ENCODE measurements at places on chromosomes 1 and 21. TPM values are rescaled to one million over a fixed set of nuclear protein-coding genes. Genes with fewer than 3 reads are reported as not detected.

The SMIM1 gene
- 28.5 TPM for polyA plus RNA-seq

The RGL1 gene
- polyA plus RNA-seq: 45.6 TPM

The KRTAP13-2 gene
- polyA plus RNA-seq: not detected

The RGS5 gene
- polyA plus RNA-seq: 8.1 TPM

The SUCO gene
- 65.4 TPM for polyA plus RNA-seq

The ELAVL4 gene
- 4.4 TPM for polyA plus RNA-seq

The LCA5L gene
- 3.5 TPM for polyA plus RNA-seq

The VCAM1 gene
- polyA plus RNA-seq: 31.4 TPM

The GUCA2B gene
- polyA plus RNA-seq: not detected

The ANXA9 gene
- 17.9 TPM for polyA plus RNA-seq

The NCAM2 gene
- polyA plus RNA-seq: 5.7 TPM

The PCAT6 gene
- polyA plus RNA-seq: 4.0 TPM

The BMP8A gene
- polyA plus RNA-seq: 0.44 TPM

The PLPPR5 gene
- polyA plus RNA-seq: 1.7 TPM

The SLC35E2B gene
- polyA plus RNA-seq: 91.0 TPM

The PCP4L1 gene
- polyA plus RNA-seq: 1.9 TPM

The ILDR2 gene
- 16.9 TPM for polyA plus RNA-seq

The SPATA45 gene
- polyA plus RNA-seq: 0.93 TPM

The ELAPOR1 gene
- 1.4 TPM for polyA plus RNA-seq

The CD53 gene
- 6.4 TPM for polyA plus RNA-seq

The C1orf87 gene
- 0.31 TPM for polyA plus RNA-seq

The PTPRU gene
- 19.5 TPM for polyA plus RNA-seq

The ARHGAP30 gene
- polyA plus RNA-seq: 2.8 TPM

The PGLYRP3 gene
- not detected for polyA plus RNA-seq

The MATN1 gene
- 0.30 TPM for polyA plus RNA-seq

The ESRRG gene
- 45.6 TPM for polyA plus RNA-seq

The PGD gene
- polyA plus RNA-seq: 218 TPM

The MMEL1 gene
- polyA plus RNA-seq: 3.2 TPM

The AXDND1 gene
- polyA plus RNA-seq: 27.6 TPM

The BARHL2 gene
- not detected for polyA plus RNA-seq

The KIF26B gene
- polyA plus RNA-seq: 34.1 TPM

The S100B gene
- polyA plus RNA-seq: 1.7 TPM

The GPR25 gene
- 0.07 TPM for polyA plus RNA-seq

The NR1I3 gene
- polyA plus RNA-seq: 3.2 TPM

The TCP10L gene
- 2.3 TPM for polyA plus RNA-seq

The CACNA1S gene
- polyA plus RNA-seq: 0.76 TPM

The FAM72B gene
- 4.6 TPM for polyA plus RNA-seq

The PROK1 gene
- polyA plus RNA-seq: not detected

The PFKFB2 gene
- polyA plus RNA-seq: 23.3 TPM

The HSD3B2 gene
- polyA plus RNA-seq: 1.4 TPM

The DMRTA2 gene
- not detected for polyA plus RNA-seq

The GBP1 gene
- polyA plus RNA-seq: 7.8 TPM

The ACOT11 gene
- polyA plus RNA-seq: 20.2 TPM

The CAMSAP2 gene
- polyA plus RNA-seq: 39.5 TPM

The CGN gene
- 44.1 TPM for polyA plus RNA-seq

The ERICH3 gene
- 0.47 TPM for polyA plus RNA-seq

The S100A1 gene
- polyA plus RNA-seq: 26.7 TPM

The UBE2U gene
- polyA plus RNA-seq: not detected

The CDK18 gene
- 32.7 TPM for polyA plus RNA-seq

The SFN gene
- 0.65 TPM for polyA plus RNA-seq

The GSTM3 gene
- polyA plus RNA-seq: 160 TPM

The CRABP2 gene
- 93.8 TPM for polyA plus RNA-seq

The ADGRB2 gene
- polyA plus RNA-seq: 18.2 TPM

The INTS11 gene
- 159 TPM for polyA plus RNA-seq

The OR2L8 gene
- polyA plus RNA-seq: not detected
